Left lung (tissue), 14 donors: ENCODE measurements at places on chromosomes 1 and 21.

DNA sequence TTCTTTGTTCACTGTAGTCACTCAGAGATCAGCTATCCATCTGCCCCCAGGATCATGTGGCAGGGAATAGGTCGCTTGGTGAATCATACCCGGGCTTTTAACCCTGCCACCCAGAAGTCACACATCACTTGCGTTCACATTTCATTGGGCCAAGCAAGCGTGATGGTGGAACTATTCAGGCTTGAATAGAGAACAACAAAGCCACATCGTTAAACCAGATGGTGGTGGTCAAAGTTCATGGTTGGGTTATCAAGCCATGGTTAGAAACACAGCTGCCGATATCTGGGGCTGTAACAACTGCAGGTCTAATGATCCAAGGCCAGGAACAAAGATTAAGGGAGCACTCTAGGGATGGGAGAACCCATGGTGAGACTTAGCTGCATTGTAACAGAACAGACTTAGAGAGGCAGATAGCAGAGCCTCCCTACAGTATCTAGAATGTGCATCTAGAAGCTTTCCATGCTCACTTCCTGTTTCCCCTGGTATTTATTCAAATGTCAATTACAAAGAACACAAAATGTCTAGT lies 40.0 kb upstream of the PTPRC start:
- no peak overlapping the region for H3K4me3 ChIP-seq
- DNase-seq: no peak
- H3K27me3 ChIP-seq: no peaks in the 10 kb centered on the region
- no peaks in the 10 kb centered on the region for H3K36me3 ChIP-seq
- no peaks in the 10 kb centered on the region for H3K4me1 ChIP-seq
- no peak overlapping the region for H3K27ac ChIP-seq

GRCh38 chr1:215457213-215457612 lies 109.9 kb upstream of the KCTD3 start:
- H3K4me1 ChIP-seq: no peaks in the 10 kb centered on the region
- H3K36me3 ChIP-seq: peaks cover 3% of the 10 kb centered on the region
- DNase-seq: no peak
- H3K4me3 ChIP-seq: no peak overlapping the region
- no peaks in the 10 kb centered on the region for H3K27me3 ChIP-seq

DNA sequence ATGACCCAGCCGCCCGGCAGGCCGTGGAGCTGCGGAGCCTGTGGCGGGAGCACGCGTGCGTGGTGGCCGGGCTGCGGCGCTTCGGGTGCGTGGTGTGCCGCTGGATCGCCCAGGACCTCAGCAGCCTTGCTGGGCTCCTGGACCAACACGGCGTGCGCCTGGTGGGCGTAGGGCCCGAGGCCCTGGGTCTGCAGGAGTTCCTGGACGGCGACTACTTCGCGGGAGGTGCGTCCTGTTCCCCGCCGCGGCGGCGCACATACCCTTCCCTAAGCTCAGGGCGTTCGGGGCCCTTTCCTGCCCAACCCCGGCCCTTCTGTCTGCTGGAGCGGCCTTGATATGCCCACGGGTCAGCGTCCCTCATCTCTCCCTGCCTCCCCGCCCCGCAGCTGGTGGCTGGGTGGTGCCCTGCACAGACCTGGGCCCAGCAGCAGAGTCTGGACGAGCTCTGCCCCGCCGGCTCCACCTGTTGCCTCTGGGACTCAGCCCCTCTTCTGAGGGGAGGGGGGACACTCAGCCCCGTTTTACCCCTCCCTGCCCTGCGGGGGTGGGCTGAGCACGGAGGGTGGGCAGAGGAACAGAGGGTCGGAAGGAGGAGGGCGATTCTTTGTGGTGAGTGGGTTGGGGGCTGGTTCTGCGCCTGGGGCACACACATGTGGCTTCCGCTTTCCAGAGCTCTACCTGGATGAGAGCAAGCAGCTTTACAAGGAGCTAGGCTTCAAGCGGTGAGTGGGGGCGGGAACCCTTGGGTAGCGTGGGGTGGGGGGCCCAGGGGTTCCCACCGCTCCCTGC lies 688 bp downstream of the PRXL2B start:
- DNase-seq: peak; percentile 89
- peak overlapping the region; percentile 75 for H3K4me3 ChIP-seq
- no peaks in the 10 kb centered on the region for H3K36me3 ChIP-seq
- H3K27me3 ChIP-seq: peaks cover 10% of the 10 kb centered on the region
- H3K27ac ChIP-seq: no peak overlapping the region

DNA sequence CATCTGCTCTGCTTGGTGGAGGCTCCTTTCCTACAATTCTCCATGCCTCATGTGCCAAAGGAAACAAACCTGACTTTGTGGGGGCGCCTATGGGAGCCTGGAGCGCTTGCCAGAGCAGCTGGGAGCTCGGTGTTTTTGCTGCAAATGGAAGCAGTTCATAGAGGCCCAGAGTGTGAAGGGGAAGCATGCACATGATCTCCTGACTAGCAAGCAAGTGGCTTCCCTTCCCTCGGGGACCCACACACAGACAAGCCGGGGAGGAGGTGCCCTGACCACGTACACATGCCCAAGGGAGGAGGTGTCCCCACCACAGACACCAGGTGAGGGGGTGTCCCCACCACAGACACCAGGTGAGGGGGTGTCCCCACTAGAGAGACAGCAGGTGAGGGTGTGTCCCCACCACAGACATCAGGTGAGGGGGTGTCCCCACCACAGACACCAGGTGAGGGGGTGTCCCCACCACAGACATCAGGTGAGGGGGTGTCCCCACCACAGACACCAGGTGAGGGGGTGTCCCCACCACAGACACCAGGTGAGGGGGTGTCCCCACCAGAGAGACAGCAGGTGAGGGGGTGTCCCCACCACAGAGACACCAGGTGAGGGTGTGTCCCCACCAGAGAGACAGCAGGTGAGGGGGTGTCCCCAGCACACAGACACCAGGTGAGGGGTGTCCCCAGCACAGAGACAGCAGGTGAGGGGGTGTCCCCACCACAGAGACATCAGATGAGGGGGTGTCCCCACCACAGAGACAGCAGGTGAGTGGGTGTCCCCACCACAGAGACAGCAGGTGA lies 106.8 kb downstream of the CRYAA start:
- no peaks in the 10 kb centered on the region for H3K36me3 ChIP-seq
- H3K4me3 ChIP-seq: no peak overlapping the region
- H3K27me3 ChIP-seq: peaks cover 42% of the 10 kb centered on the region
- DNase-seq: no peak
- no peak overlapping the region for H3K27ac ChIP-seq
- no peaks in the 10 kb centered on the region for H3K4me1 ChIP-seq

GRCh38 chr1:163093169-163093568 lies 24.0 kb downstream of the RGS4 start:
- no peak overlapping the region for H3K4me3 ChIP-seq
- H3K4me1 ChIP-seq: no peaks in the 10 kb centered on the region
- no peaks in the 10 kb centered on the region for H3K27me3 ChIP-seq
- H3K36me3 ChIP-seq: no peaks in the 10 kb centered on the region
- no peak for DNase-seq
- H3K27ac ChIP-seq: no peak overlapping the region

GRCh38 chr1:7387053-7387927 lies 383.8 kb upstream of the VAMP3 start:
- H3K4me3 ChIP-seq: no peak overlapping the region
- peaks cover 9% of the 10 kb centered on the region for H3K4me1 ChIP-seq
- no peaks in the 10 kb centered on the region for H3K27me3 ChIP-seq
- DNase-seq: no peak
- no peaks in the 10 kb centered on the region for H3K36me3 ChIP-seq
